Sigmoid colon (tissue), 7 donors: ENCODE measurements at places on chromosomes 7 and 10. TPM values are rescaled to one million over a fixed set of nuclear protein-coding genes. Genes with fewer than 3 reads are reported as not detected.

The CABCOCO1 gene
- 1.7 TPM for total RNA-seq

The FIGNL1 gene
- 6.9 TPM for total RNA-seq

The SLC16A12 gene
- 3.9 TPM for total RNA-seq

The PAPOLB gene
- total RNA-seq = 0.49 TPM

The VAX1 gene
- not detected for total RNA-seq

The ZNF107 gene
- 3.3 TPM for total RNA-seq

The DOCK1 gene
- total RNA-seq = 41.8 TPM

The CPA1 gene
- total RNA-seq = not detected

The SPDYE2 gene
- total RNA-seq = not detected

The MKI67 gene
- total RNA-seq = 1.8 TPM

GRCh38 chr7:143458263-143458662, 15.0 kb downstream of the TAS2R60 start:
- DNase-seq = no peak

DNA sequence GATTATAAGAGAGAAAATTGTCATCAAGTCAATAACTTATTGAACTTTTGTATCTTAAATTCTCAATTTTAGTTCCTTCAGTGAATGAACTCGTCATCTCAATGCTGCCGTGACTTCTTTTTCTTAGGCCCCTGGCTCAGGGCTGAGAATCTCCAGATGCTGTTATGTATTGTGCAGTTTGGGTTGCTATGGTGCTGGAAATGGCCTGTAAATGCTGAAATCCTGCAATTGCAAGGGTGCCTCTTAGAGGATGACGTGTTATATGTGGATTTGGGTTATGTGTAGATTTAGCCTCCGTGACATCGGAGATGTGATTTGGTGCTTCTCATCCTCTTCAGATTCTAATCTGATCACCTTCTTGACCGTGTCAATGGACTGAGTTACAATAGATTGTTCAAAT, 55.7 kb upstream of the ZRANB1 start:
- DNase-seq = no peak

GRCh38 chr10:77653210-77653609, 15.6 kb upstream of the KCNMA1 start:
- DNase-seq = no peak

DNA sequence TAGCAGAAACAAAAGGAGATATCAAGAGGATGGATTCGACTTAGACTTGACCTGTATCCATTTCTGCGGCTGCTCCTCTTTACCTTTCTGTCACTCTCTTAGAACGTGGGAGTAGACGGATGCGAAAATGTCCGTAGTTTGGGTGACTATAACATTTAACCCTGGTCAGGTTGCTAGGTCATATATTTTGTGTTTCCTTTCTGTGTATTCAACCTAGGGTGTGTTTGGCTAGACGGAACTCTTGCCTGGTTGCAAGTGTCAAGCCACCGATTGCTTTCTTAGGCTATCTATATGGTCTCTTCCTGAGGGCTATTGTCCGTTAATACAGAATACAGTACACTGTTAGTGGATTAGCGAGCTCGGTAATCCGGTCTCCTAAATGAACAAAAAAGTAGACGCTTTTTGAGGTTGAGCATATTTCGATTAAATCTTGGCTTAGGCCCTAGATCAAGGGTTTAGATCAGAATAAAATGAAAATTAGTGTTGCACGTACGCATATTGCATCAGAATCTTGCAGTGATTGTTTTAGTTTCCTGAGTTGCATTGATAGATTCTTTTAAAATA, 1.2 kb downstream of the PTEN start:
- no peak for DNase-seq

DNA sequence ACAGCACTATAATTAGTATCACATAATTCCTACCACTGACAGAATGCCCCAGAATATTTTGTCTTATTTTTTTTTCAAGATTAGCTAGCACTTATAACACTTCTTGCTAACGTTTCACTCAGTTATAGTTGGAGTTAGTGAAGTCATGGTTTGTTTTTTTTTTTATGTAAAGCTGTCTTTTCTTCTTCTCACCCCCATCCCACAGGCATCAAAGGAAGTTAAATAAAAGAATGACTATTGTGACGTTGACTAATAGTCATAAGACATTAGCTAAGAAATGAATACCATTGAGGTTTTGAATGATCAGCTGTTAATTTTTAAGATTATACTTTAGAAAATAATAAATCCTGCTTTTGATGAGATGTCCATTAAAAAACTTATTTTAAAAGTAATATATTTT, 498.3 kb downstream of the GFRA1 start:
- no peak for DNase-seq

DNA sequence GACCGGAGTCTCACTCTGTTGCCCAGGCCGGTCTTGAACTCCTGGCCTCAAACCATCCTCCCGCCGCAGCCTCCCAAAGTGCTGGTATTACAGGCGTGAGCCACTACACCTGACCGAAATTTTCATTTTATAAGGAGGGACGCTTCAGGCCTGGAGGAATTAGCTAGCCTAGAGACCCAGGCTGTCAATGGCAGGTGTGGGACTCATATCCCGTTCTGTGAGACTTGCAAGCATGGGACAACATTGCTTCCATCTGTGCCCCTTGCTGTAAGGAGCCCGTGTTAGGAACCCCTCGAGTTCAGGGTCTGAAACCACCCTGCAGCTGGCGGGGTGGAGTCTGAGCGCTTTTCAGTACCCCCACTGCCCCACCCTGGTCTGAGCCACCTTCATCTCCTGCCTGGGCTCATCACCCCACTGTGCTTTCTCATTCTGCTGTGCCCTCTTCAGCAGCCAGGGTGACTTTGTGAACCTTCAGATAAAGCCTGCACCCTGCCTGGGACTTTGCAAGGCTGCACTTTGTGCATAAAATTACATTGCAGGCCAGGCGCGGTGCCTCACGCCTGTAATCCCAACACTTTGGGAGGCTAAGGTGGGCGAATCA, 1.3 kb upstream of the DAGLB start:
- DNase-seq = no peak

- no peak for DNase-seq
Measured at GRCh38 chr7:151745706-151746105, 131.2 kb downstream of the PRKAG2 start.

DNA sequence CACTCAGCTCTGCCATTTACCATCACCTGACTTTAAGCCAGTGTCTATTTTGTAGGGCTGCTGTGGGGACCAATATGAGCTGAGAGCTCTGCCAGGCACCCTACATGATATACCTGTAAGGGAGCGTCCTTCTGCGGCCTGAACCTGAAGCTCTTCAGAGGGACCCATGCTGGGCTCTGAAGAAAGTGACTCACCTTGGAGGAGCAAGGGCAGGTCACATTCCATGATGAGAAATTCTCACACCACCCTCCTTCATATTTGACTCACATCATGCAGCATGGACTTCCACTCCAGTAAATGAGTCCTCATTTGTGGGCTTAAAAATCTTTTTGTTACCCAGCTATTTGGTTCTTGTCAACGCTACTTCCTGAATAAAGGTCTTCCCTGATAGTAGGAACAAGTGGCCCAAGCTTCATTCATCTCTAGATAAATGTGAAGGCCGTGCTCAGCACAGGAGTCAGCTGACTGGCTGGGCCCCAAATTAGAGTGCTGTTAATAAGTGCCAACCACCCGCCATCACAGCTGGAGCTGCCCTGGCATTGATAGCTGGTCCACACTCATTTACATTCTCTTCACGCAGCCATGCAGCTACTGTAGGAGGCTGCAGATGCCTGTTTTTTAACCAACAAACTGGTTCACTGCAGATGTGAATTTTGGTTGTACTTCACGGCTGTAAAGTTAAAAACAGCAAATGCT, 78.4 kb downstream of the RNF216 start:
- DNase-seq = peak; percentile 71

DNA sequence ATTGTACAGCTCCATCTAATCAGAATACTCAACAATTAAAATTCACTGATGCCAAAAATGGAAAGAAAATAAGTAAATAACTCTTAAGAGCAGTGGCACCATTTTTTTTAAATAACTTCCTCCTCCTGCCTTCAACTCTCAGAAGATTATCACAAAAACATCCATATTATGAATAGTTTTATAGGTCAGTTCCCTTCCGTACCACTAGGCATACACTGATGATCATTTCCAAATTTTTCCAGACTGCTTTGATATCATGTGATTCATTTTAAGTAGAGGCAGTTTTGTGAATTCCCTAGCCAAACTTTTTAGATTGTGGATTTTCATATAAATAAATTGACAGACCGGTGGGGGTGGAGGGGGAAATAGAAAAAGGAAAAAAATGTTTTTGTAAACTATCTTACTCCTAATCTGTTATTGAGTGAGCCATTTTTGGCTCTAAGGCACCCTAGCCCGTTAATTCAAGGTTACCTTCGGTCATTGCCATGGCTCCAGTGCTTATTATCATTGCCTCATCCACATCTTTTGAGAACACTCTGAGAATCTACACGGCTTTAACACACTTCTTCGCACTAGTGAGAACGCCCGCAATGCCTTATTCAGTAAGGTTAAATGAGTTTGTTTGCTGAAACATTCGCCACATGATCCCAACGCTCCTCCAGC, 1.0 kb downstream of the FAM107B start:
- DNase-seq = no peak

DNA sequence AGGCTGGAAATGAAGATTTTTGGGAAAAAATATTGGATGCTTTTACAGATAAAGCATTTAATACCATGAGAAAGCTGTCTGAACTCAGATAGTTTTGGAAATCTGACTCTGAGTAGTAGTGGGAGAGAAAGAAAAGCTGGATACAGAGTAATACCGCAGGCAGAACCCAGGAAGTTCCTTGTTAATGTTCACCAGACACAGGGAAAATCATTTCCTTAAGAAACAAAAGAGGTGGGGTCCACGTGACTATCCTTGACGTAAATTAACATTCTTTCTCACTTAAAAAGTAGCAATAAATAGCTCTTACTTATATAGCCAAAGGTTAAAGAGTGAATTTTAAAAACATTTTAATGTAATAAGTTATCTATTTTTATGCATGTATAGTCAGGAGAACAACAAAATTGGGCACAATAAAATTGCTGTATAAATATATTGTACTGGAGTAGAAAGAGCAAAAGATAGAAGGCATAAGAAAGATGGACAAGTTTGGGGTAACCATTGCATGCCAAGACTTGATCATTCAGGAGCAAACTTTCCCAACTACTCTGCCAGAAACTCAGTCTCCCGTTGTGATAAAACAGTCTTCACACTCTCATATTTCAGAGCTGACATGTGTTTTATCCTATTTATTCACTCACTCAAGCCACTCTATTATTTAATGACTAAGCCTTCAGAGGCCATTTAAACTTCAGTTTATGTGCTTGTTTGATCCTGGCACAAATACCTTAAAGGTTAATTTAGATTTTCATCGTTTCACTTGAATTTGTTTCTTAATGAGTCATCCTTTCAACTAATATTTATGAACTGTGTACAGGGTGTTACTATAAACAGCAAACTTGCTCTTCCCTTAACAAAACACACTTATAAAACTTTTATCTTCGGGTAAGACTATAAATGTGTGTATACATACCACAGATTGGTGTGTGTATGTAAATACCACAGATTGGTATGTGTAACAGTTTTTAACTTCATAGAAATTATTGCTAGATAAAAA, 143.1 kb downstream of the GNAI1 start:
- DNase-seq = no peak

DNA sequence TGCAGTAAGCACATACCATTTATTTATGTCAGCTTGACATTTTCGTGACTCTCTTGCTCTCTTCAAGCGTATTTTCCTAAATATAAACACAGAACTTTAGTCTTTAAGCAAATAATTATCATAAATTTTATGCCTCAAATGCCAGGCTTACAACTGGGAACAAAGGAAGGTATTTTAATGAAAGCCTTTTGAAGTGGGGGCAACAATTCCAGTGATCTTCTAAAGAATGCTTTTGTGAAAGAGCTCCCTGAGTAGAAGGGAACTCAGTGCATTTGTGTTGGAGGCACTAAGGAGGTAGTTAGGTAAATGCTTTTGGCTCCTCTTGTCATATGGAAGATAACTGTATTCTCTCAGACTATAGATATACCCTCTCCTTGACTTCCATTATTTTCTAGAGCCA, 104.9 kb downstream of the VPS50 start:
- DNase-seq = no peak

DNA sequence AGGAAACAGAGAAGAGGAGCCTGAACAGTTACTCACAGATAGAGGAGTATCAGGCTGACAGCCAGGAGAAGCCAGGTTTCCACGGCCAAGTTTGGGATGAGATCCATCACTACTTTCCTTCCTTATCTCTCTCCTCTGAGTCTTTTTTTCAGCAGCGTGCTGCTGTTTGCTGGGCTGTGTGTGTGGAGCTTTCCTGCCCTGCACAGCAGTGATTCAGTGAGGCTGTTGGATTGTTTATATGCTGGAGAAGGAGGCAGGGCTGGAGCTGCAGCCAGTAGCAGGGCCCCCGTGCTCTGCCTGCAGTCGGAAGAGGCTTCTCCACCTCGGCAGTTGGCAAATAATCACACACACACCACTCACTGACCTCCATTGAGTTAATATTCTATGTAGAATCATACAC, at the start of gene CYP3A7:
CYP3A7 (minus strand) TSS at position 210 of the 400 bp plus-strand sequence; CDS start at position 107, 103 bp downstream.
- DNase-seq = no peak
